ENCODE measurements at places on chromosomes 5 and 9.

GRCh38 chr5:87169300-87169991 lies 98.2 kb upstream of the RASA1 start:
- no peak for DNase-seq

GRCh38 chr9:128898845-128899565 lies 17.1 kb downstream of the LRRC8A start:
- no peak for DNase-seq

DNA sequence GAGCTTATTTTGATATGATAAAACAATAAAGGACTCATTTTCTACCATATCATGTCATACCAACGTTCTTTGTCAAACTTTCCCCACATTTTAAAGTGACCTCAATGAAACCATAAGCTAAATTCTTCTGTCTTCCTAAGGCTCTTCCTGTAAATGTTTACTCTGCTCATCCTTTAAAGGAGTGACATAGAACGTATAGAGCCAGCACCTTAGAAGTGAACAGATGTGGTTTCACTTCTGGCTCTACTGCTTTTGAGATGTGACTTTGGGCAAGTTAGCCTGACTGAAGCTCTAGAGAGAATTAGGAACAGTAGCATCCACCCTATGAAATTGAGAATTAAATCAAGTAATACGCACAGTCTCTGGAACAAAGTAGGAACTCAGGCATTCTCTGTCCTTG lies 24.1 kb downstream of the SAR1B start:
- no peak for DNase-seq

- no peak for DNase-seq
Observed at GRCh38 chr5:179793468-179794139, at the start of gene LTC4S. Gene LTC4S (plus strand): TSS chr5:179793986. CDS start chr5:179794081, 95 bp downstream.

DNA sequence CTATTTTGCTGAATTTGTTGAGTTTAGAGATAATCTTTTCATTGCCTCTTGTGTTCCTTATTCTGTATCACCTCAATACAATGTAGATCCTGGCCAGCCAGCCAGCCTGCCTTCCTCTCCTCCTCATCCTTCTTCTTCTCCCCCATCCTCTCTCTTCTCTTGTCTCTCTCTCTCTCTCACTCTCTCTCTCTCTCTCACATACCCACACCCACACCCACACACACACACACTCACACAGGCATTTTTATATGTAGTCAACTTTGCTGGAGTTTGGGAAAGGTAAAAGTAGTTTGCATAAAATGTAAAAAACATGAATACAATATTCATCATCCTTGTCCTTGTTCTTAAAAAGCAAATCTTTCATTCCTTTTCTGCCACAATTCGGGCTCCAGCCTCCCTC lies 60.5 kb downstream of the ZFAND5 start:
- DNase-seq, result no peak

DNA sequence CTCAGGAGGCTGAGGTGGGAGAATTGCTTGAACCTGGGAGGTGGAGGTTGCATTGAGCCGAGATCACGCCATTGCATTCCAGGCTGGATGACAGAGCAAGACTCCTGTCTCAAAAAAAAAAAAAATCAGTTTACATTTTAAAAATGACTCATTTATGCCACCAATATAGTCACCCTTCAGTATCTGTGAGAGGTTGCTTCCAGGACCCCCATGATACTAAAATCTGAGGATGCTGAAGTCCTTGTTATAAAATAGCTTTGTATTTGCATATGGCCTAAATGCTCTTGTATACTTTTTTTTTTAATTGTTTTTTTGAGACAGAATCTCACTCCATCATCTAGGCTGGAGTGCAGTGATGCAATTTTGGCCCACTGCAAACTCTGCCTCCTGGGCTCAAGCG lies 5.8 kb downstream of the OCLN start:
- no peak for DNase-seq
